NCI-H1048 (cell line): ENCODE measurements at places on chromosomes 5 and 9.

- DNase-seq, result no peak
Observed at GRCh38 chr5:157370967-157371366, 89.0 kb upstream of the NIPAL4 start.

DNA sequence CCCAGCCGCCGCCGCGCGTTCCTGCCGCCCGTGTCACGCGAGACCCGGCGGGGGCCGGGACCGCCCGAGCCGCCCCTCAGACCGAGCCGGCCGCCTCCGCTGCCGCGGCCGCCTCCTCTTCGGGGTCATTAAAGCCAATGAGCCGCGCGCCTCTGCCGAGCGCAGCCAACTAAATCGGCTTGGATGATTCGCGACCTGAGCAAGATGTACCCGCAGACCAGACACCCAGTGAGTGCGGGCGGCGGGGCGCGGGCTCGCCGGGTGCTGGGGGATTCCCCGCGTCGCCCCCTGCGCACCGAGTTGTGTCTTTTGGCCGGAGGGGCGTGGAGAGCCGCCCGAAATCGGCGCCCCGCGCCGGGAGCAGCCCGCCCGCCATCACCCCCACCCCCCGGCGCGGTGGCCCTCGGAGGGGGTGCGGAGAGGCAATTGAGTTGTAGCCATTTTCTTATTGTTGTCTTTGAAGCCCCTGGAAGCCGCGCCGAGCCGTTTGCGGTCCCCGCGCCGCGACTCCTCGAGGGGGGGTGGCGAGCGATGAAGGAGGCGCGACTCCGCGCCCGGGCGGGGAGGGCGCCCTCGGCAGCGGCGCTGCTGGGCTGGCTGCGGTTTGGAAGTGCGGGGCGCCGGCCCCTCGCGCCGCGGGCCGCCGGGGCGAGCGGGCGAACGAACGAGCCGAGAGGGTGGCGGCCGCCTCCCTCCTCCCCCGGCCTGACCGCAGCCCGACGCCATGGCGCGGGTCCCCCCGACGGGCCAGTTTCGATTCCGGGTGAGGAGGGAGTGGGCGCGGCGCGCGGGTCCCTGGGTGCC, 1.0 kb downstream of the TLE4 start:
- no peak for DNase-seq

DNA sequence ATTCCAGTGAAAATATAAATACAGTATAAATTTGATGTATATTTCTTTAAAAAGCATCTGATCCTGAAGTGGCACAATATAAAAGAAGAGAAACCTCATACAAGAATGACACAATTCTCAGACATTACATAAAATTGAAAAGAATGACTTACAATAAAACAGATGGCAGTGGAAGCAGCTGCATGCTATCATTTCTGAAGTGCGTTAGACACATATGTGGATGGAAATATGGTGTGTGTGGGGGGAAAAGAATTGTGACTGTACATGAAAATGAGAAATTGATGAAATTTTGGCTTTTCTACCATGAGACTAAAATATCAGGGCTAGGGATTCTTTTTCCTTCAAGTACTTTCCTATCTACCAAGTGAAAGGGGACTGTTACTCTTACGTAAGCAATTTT, 45.9 kb upstream of the CDH18 start:
- DNase-seq, result no peak

GRCh38 chr9:131622523-131622922, 77.2 kb downstream of the PRRT1B start:
- DNase-seq, result no peak

DNA sequence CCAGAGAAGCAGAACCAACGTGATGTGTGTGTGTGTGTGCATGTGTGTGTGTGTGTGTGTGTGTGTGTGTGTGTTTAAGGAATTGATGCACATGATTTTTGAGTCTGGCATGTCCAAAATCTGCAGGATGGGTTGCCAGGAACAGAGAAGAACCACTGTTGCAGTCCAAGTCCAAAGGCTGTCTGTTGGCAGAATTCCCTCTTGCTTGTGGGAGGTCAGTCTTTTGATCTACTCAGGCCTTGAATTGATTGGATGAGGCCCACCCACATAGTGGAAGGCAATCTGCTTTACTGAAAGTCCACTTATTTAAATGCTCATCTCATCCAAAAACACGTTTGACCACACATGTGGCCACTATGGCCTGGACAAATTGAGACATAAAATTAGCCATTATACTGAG, 11.4 kb upstream of the TSC1 start:
- no peak for DNase-seq

GRCh38 chr5:157137691-157138090, 5.0 kb downstream of the MED7 start:
- no peak for DNase-seq

DNA sequence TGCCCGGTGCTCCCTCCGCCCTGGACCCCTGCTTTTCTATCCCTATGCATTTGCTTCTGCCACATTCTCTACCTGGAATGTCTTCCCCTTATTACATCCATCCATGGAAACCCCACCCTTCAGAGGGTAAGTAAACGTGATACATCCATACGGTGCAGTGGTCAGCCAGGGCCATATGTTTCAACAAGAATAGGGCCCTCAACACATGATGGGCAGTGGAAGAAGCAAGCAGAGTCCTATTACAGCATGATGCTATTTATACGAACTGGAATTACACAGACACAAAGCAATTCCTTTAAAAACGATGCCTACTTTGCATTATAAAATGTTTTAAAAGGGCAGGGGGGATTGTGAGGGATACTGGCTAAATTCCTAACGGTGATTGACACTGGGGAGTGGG, 38.2 kb upstream of the PTGS1 start:
- no peak for DNase-seq
